ENCODE measurements at places on chromosomes 5 and 9.

GRCh38 chr9:73844135-73844534, 653.0 kb upstream of the RORB start:
- DNase-seq, result no peak

- DNase-seq, result no peak
These were observed 499.2 kb downstream of the BNC2 start for GRCh38 chr9:16371306-16371705.

GRCh38 chr5:179265514-179266290, 79.6 kb downstream of the ADAMTS2 start:
- peak; percentile 72 for DNase-seq

GRCh38 chr9:20135119-20135697, 346.4 kb upstream of the SLC24A2 start:
- DNase-seq, result no peak

DNA sequence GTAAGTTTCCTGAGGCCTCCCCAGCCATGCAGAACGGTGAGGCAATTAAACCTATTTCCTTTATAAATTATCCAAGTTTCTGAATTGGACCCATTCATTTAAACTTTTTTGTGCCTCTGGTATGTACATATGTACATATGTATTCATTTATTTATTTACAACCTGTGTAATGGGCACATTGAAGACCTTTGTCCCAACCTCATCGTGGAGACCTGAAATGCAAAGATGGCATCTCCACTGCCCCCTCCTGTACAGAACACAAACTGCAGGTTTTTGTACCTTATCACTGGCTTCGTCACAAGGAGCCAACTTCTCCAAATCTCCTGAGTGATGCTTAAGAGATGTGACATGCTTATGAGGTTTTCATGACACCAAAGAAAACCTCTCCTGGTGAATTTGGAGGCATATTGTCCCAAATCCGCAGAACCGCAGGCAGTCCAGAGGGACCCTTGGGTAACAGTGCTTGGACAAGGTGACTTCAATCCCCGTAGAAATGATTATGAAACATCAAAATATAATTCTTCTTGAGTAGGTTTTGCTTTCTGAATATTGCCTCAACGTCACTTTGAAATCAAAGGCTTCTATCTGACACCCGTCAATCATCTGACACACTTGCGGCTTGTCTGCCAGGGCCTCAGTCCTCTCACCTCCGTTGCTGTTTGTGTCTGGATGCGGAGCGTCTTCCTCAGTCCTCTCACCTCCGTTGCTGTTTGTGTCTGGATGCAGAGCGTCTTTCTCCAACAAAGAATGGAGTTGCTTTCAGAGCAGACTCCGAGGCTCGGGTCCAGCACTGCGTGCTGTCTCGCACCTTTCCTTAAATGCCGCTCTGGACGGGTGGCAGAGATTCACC, 135.0 kb upstream of the IRX4 start:
- DNase-seq, result no peak

- DNase-seq, result no peak
These were observed 86.7 kb downstream of the BRINP1 start for GRCh38 chr9:119282476-119283077.
